ENCODE measurements at places on chromosomes 16 and 17. TPM values are rescaled to one million over a fixed set of nuclear protein-coding genes. Genes with fewer than 3 reads are reported as not detected.
A peak's percentile ranks its signal among the peaks of the same experiment; 100 is the strongest.

- no peak for DNase-seq
These were observed 323.3 kb upstream of the TNRC6C start for GRCh38 chr17:77635176-77635575.

DNA sequence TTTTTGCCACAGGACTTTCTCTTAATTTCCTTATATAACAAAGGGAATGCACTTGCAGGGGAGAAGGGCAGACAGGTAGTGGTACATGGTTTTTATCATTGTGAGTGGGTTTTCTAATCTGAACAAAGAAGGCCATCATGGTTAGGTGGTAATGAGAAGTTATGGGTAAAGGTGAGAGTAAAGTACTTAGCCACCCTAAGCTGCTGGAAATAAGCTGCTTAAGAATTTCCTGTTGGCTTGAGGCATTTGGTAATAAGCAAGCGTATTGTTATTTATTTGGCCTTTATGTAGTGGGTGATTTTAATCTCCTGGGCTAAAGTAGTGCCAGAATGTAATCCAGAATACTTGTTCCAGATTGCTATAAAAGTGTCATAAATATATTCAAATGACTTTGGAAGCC lies 27.1 kb downstream of the TAC4 start:
- no peak for DNase-seq

DNA sequence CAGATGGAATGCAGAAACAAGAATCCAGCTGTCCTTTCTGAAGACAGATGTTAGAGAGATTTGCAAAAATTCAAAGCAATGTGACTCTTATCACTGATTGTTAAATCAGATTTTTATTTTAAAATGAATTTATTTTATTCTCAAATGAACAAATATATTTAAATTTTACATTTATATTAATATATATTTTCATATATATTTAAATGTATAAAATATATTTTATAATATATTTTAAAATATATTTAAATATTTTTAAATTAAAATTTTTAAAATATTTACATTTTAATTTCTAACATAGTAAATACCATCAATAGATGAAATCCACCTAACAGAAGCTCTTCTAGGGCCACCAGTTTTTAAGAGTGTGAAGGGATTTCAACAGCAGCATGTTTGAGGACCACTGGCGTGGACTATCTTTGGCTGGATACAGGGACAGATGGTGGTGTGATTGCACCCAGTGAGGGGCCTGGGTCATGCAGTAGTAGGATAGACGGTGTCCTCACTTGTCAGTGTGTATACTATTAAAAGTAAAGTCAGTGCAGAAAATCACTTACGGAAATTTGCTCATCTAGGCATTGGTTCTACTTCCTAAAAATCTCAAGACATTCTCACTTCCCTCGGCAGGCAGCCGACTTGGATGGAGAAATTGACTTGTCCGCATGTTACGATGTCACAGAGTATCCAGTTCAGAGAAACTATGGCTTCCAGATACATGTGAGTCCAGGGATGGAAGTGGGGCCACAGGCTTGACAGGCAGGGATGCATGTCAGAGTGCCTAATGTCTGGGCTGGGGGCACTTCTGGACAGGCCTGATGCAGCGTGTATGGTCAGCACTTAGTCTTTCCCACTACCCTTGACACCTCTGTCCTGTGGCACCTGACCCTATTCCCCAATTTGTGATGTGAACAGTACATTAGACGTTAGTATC lies 56.3 kb downstream of the PLD6 start:
- no peak for DNase-seq

DNA sequence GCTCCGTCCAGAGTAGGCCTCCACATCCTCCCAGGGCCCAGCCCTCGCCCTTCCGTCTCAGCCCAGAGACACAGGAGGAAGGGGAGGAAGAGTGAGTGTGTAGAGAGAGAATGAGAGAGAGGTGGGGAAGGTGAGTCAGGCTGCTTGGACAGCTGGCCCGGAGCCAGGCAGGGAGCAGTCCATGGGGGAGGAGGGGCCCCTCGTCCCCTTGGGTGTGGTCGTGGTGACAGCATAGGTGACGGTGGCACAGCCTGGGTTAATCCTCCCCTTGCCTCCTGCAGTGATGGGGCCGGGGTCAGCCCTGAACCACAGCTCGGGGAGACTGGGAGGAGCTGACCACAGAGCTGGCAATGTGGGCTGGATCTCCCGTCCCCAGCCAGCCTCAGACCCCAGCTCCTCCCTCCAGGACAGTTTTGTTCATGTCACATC lies 36.5 kb downstream of the FA2H start:
- peak; percentile 61 for DNase-seq

GRCh38 chr16:1424028-1424427 lies 3.5 kb upstream of the UQCC4 start:
- DNase-seq: no peak

- DNase-seq: peak; percentile 90
These were observed 21.4 kb downstream of the ALOX15B start for GRCh38 chr17:8060274-8060673.

The KRTAP4-9 gene
- total RNA-seq: not detected

The ORC6 gene
- total RNA-seq: 128 TPM

The KRT33A gene
- not detected for total RNA-seq

All from endodermal cell (in vitro differentiated cells).